ENCODE measurements at places on chromosomes 12 and 14.

GRCh38 chr12:95212586-95212985 is 4.7 kb downstream of the FGD6 start:
- DNase-seq: no peak

DNA sequence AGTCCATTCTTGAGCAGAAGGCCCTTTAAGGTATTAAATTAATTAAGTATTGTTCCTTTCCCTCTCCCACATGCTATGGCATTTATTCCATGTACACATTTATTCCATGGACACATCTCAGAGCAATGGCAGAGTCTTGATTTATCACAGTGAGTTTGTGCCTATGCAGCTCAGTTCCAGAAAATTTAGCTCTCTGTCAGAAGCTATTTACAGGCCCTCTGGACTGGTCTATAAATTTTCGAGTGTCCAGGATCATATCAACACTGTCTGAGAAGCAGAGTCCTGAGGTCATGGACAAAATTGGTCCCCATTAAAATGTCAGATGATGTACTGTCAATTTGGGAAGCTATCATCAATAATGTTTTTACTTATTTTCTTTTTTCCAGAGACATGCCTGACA is 65.5 kb downstream of the TTC7B start:
- DNase-seq: no peak

- no peak for DNase-seq
Measured at GRCh38 chr14:89445273-89445973, 28.4 kb upstream of the FOXN3 start.

DNA sequence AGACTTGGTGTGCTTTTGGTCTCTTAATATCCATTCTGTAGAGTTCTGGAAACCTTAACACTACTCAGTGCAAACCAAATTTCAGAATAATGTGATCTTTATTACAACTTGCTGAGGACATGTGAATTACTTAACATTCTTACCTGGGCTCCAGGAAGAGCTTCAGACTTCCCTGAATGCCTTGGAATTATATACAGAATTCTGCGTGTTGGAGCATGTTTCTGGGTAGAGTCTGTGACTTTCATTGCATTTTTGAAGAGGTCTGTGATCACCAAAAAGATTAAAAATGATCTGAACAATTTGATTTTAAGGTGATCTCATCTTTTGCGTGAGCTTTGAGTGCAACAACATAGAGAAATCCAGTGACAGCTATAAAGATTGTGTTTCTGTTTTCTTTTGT is 35.4 kb downstream of the ZDHHC17 start:
- no peak for DNase-seq

DNA sequence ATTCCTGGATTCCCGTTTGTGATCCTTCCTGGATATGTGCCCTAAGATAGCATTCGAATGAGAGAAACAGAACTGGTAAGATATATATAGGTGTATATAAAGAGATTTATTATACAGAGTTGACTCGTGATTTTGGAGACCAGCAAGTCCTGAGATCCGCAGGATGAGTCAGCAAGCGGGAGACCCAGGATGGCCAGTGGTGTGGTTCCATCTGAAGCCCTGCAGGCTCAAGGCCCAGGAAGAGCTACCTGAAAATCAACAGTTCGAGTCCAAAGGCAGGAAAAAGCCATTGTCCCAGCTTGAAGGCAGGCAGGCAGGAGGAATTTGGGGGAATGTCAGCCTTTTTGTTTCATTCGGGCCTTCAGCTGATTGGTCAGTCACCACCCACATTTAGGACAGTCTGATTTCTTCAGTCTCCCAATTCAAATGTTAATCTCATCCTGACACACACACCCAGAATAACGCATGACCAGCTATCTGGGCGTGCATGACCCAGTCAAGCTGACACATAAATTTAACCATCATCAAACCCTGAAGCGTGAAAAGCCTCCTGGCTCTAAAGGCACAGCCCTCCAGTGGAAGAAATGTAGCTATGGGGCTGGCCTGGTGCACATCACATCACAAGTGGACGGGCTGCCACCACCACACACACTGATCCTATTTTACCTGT is 44.3 kb downstream of the TUNAR start:
- DNase-seq: no peak

DNA sequence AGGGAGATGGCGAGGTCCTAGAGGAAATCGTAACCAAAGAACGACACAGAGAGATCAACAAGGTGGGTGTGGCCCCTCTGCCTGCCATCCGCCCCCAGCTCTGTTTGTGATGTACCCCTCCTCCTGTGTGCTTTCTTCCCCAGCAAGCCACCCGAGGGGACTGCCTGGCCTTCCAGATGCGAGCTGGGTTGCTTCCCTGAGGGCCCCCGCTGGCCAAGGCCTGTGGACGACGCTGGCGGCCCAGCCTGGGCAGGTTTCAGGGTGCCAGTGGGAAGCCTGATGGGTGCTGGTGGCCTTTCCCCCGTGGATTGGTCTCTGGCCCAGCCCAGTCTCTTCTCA is 2.0 kb downstream of the ARL6IP4 start:
- DNase-seq: no peak

DNA sequence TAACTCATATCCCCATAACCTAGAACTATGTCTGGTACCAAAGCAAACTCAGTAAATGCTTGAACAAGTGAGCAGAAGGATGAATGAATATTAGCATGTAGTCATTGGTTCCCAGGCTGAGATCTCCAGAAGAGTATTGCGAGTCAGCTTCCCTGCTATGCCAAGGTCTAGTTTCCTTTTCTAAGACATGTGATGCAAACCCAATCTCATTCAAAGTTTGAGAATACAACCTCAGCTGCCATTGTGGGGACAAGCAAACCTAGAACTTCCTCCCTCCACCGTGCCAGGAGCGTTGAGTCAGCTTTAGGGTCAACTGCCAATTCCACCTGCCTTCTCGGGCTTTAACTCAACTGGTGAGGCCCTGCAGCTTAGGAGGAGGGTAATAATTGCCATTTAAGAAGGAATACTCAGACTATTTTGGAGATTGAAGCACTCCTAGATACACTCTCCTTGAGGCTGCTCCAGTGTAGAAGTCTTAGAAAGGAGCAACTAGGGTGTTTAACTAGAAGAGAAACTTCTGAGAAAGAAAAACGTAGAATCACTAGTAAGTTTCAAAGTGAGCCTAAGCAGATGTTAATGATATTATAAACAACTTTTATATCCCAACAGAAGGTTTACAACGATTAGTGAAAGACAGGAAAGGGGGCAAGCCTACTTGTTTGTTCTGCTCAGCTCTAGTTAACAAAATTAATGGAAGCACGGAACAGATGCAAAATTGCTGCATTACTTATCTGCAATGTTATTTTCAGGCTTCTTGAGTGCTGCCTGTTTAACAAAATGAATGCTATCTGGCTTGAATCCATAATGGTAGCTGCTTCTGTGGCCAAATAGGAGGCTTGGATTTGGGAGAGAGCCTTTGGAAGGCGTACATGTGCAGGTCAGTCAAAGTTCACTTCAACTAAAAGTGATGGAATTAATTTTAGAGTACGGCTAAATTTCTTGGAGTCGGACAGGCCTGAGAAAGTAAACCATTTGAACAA is 96.9 kb downstream of the HELB start:
- DNase-seq: no peak

- peak; percentile 61 for DNase-seq
Measured at GRCh38 chr12:47397664-47398281, 308.1 kb downstream of the RPAP3 start.

- DNase-seq: no peak
Measured at GRCh38 chr14:104547310-104547997, 32.1 kb upstream of the C14orf180 start.

GRCh38 chr14:104578321-104578720 is 1.2 kb upstream of the C14orf180 start:
- no peak for DNase-seq

GRCh38 chr12:96441816-96442215 is 41.6 kb upstream of the CDK17 start:
- no peak for DNase-seq

DNA sequence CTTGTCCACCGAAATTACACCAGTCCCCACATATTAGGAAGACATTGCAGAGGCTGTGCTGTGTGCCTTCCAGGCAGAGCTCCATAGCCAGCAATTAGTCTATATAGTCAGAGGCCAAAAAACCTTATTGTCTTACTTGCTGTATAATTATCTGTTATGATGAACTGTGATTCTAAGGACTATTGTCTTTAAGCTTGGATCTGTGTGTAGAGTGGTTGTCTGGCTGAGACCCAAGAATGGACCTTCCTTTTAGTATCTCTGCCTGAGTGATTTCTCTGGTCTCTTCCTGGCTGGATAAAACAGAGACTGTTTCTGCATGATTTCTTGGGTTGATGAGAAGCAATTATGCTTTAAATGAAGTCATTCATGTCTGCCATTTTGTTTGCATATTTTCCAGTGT is 465.3 kb downstream of the PRKD1 start:
- DNase-seq: no peak

DNA sequence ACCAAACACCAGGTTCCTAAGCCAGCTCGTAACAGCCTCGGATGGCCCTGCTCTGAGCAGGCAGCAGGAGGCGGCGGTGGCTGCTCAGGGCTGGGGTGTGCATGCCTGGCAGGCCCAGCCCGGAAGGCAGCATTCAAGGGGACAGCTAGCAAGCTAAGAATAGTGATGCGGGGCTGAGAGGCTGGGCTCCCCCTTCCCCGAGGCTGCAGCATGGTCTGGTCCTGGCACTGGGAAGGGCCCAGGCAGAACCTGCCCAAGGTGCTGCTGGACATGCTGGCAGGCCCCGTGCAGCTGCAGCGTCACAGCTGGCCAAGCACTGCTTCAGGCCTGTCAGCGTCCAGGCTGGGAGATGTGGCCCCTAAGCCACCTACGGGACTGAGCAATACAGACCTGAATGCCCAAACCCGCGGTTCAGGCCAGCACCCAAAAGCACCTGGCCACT is 26.4 kb upstream of the NUDT14 start:
- no peak for DNase-seq

DNA sequence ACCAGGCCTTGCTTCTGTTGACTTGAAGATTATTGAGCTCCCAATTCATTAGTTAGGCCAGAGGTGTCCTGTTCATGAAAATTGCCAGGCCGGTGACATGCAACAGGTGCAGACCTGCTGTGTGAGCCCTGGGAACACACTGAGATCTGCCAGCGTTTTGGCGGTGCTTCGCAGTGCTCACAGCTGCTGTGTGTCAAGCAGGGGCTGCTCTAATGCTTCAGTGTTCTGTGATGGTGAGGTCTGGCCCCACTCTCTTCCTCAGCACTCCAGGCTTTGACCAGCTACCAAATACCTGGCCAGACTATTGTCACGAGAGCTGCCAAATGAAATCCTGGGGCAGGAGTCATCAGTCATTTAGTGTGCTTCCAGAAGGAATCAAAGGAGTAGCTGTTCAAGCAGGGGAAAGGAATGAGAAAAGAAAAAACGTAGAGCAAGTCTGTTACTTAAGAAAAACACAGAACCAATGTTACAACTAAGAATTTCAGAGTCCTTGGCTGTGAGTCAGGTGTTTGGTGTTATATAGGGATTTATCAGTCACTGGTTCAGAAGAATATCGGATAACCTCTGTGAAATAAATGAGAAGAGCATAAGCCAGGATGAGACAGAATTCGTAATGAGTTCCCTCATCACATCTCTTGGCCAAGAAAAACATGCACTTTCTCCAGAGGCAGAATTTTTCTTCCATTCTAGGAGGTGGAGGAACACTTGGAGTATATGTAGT is 150.8 kb downstream of the FBXL14 start:
- DNase-seq: no peak

DNA sequence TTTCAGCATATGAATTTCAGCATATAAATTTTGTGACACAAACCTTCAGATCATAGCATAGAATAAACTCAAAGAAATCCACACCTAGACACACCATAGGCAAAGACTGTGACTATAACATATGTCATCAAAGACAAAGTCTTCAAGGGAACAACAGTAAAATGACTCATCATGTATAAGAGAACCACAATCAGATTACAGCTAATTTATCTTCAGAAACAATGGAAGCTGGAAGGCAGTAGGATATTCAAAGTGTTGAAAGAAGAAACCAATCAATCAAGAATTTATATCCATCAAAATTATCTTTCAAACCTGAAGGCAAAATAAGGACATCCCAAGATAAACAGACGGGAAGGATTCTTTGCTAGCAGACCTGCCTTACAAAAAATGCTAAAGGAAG is 29.0 kb downstream of the DLK1 start:
- no peak for DNase-seq

DNA sequence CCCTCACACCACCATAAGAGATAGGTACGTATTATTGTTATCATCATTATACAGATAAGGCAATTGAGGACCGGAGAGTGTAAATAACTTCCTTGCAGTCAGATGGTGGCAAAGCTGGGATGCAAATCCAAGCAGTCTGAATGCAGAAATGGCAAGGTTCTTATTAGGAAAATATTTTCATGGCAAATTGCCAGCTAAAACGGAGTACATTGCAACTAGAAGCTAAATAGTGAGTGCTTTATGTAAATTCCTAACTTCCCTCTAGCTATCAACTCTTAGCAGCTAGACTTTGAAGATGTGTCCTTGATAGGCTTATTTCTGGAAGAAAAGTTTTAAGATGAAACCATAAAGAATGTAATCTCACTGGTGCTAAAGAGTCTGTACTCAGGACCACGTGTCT is 323.9 kb upstream of the DIO2 start:
- no peak for DNase-seq

GRCh38 chr14:25150934-25151790 is 101.2 kb upstream of the STXBP6 start:
- peak; percentile 10 for DNase-seq

GRCh38 chr12:42892702-42893551 is 303.4 kb upstream of the PRICKLE1 start:
- DNase-seq: no peak

DNA sequence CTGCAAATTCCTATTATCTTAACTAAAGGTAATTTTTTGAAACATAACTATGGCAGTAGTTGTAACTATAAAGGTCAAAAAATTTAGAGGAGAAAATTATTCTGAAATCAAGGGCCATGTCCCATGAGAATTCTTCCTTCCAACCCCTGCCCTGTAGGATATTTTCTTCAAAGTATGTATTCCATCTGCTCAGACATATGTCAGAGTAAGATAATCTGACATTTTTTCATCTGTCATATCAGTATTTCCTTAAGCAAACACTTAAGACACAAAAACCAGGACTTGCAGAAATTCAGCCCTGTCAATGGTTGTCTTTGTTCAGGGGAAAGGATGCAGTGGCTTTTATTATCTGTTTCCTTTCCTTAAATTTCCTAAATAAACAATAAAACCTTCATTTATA is 36.3 kb downstream of the ACSS3 start:
- DNase-seq: no peak

DNA sequence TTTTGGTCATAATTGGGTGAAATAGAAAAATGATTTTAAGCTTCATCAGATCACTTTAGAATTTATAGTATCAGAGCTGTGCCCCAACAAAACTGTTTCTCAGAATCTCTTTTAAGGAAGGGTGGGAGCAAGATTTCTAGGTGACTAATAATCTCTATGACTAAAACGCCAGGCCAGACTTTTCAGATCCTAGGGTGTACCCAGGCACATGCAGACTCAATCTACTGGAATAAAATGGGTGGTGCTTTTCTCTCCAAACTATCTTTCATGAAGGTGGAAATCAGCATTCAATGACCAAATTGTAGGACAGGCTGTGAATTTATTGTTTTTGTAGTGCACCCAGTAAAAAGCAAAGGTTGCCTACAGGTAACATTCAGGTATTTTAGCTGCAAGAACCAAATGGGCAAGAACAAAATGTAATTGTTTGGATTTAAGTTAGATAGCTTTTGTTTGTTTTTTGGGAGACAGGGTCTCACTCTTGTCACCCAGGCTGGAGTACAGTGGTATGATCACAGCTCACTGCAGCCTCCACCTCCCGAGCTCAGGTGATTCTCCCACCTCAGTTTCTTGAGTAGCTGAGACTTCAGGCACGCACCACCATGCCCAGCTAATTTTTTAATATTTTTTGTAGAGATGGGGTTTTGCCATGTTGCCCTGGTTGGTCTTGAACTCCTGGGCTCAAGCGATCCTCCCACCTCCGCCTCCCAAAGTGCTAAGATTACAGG is 49.5 kb downstream of the PPP2R5C start:
- DNase-seq: peak; percentile 11

- DNase-seq: no peak
Measured at GRCh38 chr12:90622431-90622830, 332.5 kb downstream of the CCER1 start.
